Right renal pelvis (tissue), 4 donors: ENCODE measurements at places on chromosomes 4 and X.

- no peak for DNase-seq
These were observed 23.8 kb downstream of the SHROOM3 start for GRCh38 chr4:76458825-76459224.

DNA sequence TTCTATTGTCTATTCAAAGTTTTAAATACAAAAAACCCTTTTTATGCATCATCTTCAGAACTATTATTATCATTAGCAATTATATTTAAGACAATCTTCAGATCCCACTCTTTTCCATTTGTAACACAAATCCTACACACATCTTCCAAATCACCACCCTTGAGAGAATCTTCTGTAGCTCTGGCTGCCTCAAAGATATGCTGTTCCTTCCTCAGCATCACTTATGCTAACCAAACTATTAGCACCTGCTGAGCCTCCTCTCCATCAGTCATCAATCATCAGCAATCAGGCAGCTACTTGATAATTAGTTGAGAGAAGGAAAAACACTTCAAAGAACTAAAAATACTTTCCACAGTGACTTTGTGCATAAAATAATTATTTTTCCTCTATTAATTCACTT lies 1082.2 kb downstream of the C4orf33 start:
- no peak for DNase-seq

GRCh38 chr4:175639346-175639745 lies 172.7 kb downstream of the GPM6A start:
- DNase-seq: no peak

DNA sequence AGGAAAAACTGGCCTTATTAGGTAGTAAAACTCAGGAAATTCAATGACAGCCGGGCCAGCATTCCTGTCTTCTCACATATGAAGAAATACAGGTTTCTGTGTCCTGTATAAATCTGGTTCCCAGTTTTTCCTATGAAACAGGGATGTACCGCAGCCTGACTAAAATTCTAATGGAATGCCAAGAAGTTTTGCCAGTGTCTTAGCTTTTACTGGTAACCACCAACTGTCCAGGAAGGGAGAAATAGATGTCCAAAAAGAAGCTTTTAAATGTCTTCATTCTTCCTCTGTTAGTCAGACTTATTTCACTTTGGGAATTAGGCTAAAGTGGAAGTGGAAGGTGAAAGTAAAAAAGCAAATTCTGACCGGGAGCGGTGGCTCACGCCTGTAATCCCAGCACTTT lies 108.0 kb upstream of the TBL1X start:
- DNase-seq: no peak

DNA sequence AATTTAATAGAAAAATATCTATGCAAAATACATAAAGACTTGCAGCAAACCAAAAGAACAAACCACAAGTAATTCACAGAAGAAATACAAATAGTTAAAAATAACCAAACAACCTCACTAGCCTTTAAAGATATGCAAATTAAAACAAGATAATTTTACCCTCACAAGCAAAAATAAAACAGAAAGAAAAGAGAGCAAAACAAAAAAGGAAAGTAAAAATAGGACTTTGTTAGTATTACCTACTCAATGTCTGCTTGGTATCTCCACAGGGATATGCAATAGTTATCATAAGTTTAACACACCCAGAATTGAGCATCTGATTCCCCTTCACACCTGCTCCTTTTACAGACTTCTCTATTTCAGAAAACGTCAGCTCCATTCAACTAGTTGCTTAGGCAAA lies 737.5 kb upstream of the MAGEB2 start:
- DNase-seq: no peak

GRCh38 chr4:74522251-74522991 lies 77.5 kb downstream of the AREG start:
- no peak for DNase-seq

DNA sequence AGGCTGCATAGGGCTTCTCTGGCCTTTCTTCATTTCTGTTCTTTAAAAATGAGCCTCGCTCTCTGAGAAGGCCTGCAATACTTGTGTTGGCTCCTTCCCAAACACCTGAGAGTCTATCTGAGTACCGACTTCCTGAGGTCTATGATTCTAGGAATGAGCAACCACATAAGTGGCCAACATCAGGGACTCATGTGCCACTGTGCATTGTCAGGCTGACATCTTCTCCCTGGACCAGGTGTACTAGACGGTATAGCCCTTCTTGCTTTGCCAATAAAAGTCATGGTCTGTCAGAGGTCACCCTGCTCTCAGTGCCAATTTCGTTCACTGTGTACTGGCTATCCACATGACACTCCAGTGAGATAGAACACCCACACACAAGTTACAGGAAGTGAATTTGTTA lies 67.4 kb upstream of the EPHA5 start:
- DNase-seq: no peak

- DNase-seq: no peak
These were observed 36.8 kb upstream of the NAP1L5 start for GRCh38 chr4:88734403-88734949.

GRCh38 chr4:88457307-88458103 lies 586 bp downstream of the HERC5 start:
- DNase-seq: peak; percentile 18

- DNase-seq: no peak
These were observed 497.6 kb downstream of the PRR32 start for GRCh38 chrX:127317159-127317558.

DNA sequence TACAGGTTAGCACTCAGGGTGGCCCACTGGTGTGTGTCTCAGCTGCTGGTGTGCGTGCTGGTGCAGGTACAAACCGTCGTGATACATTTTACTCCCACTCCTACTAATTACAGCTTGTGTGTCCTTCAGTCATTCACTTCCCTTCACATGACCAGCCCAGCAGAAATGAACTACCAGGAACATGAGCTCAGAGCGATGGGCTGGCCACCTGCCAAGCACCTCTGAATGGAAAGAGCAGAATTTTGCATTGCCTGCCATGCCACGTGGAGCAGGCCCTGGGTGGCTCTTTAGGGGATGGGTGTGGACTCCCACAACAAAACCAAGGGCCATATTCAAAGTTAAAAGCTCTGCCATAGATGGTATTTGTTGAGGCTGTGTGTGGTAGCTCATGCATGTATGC lies 58.9 kb upstream of the PGM2 start:
- no peak for DNase-seq

DNA sequence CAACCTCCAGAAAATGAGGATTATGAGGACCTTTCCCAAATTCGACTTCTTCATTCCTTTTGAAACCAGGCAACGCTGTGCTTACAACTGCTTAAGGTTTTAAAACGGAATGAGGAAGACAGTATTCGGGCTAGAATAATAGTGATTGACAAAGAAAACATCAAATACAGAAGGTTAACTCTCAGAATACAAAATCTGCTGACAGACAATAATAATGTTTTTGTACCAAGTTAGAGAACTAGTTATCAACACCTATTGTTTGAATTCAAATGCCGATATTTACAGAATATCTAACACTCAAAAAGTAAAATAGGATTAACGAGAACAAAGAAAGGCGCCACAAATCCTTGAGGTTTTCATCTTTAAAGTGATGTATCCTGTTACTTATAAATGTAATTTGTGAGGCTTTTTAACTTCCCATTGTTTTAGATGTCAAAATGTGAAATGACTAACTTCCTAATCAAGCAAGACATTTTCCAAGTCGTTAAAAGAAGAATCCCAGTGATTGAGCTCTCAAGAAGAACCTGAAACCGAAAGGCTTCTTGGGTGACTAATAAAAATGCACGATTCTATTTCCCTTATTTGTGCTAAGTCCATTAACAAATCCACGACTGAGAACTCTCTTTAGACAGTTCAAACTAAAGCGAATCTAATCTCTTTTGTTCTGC lies 118.3 kb downstream of the SORBS2 start:
- DNase-seq: no peak

- DNase-seq: no peak
These were observed 95.6 kb upstream of the WDR17 start for GRCh38 chr4:175970072-175970471.
